ENCODE measurements at places on chromosomes 12 and 14.

- no peak for DNase-seq
Observed at GRCh38 chr14:89598548-89599186, 181.6 kb upstream of the FOXN3 start.

DNA sequence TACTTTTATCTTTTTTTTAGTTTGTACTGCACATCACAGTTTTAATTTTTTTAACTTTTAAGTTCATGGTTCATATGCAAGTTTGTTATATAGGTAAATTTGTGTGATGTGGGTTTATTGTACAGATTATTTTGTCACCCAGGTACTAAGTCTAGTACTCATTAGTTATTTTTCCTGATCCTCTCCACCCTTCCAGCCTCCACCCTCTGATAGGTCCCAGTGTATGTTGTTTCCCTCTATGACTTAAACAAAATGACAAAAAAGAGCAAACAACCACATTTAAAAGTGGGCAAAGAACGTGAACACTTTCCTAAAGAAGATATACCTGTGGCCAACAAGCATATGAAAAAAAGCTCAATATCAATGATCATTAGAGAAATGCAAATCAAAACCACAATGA is 63.7 kb downstream of the GARIN6 start:
- no peak for DNase-seq

DNA sequence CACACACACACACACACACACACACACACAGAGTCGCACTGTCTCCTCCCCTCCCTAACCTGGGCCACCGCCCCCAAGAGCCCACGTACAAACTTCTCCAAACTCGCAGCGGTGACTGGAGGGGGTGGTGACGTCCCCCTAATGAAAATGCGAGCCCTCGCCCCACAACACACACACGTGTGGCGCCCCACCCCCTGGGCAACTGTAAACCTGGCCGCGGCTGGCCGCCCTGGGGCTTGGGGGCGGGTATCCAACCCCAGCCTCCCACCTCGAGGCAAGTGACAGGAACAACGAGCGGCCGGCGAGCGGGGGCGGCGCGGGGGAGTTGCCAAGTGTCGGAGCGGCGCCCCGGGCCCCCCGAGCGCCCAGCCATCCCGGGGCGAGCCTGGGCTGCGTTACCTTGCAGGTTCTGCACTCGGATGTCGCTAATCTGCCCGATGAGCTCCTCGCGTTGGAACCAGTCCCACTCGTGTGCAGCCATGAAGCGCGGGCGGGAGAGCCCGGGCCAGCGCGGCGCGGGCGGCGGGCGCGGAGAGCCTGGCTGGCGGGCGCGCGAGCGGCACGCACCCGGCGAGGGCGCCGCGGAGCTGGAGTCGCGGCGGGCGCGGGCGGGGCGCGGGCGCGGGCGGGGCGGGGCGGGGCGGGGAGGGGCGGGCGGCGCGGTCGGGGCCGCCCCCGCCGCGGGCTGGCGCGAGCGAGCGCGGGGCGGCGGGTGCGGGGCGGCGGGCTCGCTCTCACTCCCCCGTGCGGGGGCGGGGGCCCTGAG is at the start of gene CLMN:
TSS of gene CLMN (minus strand) at position 597 of the 766 bp plus-strand sequence. CDS start at position 481, 116 bp downstream.
- no peak for DNase-seq

DNA sequence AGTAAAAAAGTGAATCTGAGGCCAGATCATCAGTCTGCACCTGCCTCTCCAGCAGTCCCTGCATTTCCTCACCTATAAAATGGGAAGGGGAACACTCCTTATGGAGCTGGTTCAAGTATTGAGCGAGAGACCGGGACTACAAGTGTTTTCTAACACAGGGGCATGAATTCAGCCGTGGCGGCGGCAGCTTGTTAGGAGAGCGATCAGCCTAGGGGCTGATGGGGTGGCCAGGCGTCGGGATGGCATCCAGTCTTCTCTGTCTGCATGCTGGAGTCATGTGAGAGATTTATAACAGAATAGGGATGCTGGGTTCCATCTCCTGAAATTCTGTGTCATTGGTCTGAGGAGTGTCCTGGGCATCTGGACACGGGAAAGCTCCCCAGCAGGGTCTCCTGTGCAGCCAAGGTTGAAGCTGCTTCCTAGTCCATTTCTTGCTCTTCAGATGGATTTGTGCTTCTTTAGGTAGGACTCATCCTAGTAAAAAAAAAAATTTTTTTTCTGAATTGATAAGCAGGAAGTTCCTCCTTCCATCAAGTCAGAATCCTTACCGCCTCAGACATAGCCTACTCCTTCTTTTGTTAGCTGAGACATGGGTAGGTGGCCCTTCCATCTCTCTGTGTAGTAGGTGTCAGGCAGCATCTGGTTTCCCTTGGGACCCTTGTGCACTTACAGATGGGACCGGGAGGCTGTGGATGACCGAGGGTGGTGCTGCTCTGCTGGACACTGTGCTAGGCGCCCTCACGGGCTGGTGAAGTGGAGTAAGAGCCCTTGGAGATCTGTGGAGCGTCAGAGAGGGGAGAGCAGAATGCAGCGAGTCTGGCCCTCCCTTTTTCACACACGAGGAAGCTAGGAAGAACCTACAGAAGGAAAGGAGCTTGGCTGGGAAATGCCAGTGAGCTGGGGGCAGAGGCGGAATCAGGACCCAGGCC is 146.7 kb downstream of the TSPAN9 start:
- DNase-seq, result no peak

DNA sequence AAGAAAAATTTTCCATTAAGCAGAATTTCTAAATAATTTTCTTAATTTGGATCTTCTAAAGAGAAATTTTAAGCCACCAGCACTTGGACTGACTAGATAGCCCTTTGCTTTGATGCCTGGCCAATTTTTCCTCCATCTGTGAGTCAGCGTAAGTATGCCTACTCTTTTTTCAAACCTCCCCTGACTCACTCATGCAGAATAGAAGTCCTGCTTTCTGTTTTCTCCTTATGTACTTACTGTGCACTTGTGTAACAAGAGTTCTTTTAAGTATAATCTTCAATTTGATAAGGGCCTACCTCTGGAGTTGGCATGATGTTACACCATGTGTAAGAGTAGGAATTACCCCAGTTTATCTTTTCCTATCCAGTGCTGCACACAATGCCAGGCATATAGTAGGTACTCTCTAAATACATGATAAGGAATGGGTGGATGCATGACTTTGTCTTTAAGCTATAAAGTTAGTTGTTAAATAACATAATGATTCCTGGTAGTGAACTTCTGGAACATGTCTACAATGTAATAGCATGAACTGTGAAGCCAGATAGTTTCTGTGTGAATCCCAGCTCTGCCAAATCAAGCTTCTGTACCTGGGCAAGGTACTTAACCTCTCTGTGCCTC is 329.6 kb downstream of the TMTC2 start:
- no peak for DNase-seq

DNA sequence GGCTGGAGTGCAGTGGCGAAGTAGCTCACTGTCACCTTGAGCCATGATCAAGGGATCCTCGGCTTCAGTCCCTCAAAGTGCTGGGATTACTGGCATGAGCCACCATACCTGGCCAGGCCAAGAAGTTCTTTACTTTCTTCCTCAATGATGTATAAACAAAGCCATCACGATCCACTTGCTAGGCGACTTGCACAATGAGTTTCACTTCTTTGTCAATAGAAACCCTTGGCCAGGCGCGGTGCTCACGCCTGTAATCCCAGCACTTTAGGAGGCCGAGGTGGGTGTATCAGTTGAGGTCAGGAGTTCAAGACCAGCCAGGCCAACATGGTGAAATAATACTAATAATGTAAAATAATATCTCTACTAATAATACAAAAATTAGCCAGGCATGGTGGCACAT is 14.4 kb upstream of the SPSB2 start:
- no peak for DNase-seq

GRCh38 chr14:68492381-68493151 is 300.3 kb downstream of the ZFP36L1 start:
- no peak for DNase-seq

DNA sequence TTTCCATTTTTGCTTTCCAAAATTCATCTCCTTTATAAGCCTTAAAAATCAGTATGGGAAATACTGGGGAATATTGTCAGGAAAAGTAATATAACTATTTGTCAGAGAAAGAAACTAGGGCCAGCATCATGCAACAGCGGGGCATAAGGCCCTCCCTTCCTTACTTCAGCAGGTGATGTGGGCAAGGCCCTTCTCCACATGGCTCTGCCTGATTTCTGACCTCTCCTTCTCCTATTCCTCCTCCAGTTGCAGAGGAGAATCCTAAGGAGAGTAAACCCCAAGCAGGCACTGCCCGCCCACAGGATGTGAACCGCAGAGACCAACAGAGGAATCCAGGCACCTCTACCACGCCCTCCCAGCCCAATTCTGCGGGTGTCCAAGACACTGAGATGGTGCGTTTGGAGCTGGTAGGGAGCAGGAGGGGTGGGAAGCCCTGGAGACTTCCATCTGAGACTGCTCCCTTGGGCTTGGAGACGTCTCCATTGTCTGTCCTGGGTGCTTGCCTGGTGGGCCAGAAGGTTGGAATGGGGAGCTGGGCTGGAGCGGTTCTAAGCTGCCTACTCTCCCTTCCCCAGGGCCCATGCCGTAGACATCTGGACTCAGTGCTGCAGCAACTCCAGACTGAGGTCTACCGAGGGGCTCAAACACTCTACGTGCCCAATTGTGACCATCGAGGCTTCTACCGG is 2.7 kb upstream of the SOAT2 start:
- no peak for DNase-seq

All from stimulated activated CD8-positive, alpha-beta memory T cell treated with anti-CD3 and anti-CD28 coated beads, Interleukin-12 subunit alpha, Interleukin-12 subunit beta, amount 100 ng/mL, for 1 hour (primary cell).